ENCODE measurements at places on chromosomes 11 and 22. TPM values are rescaled to one million over a fixed set of nuclear protein-coding genes. Genes with fewer than 3 reads are reported as not detected.
A peak's percentile ranks its signal among the peaks of the same experiment; 100 is the strongest.

- no peak for DNase-seq
- no peak overlapping the region for H3K27ac ChIP-seq
- H3K36me3 ChIP-seq, result no peaks in the 10 kb centered on the region
- H3K4me3 ChIP-seq, result no peak overlapping the region
- H3K27me3 ChIP-seq, result no peaks in the 10 kb centered on the region
Observed at GRCh38 chr11:75333022-75333806, 18.2 kb downstream of the ARRB1 start.

- H3K27me3 ChIP-seq, result no peaks in the 10 kb centered on the region
- H3K27ac ChIP-seq, result no peak overlapping the region
- H3K4me3 ChIP-seq, result no peak overlapping the region
Observed at GRCh38 chr11:129699711-129700304, 115.8 kb upstream of the TMEM45B start.

DNA sequence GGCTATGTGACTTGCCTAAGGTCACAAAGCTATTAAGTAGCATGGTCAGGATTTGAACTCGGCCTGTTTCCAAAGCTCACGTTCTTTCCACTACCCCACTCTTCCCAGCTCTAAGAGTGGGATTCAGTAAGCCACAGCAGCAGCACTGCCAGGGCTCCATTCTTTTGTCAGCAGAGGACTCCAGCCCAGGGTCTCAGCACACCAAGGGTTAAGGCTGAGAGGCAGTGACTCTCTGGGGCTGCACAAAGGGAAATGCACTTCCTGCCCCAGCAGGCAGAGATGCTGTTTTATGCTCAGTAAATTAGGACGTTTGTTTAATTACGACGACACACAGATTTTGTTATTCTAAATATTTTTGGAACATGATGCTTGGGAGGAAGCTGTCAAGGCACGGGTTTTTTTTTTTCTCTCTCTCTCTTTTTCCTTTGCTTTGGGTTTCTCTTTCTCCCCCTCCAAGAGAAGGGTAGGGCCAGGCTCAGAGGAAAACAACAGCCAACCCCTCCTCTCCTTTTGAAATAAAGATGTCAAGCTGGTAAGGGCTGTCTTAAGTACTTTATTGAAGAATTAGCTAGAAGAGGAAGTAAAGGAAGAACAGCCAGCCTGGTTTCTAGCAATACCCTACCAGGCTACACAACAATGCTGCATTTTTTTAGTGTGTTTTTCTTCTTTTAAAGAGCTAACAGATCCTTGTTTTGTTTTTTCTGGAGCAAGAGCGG lies 2.8 kb downstream of the MYH9 start:
- H3K27me3 ChIP-seq, result no peaks in the 10 kb centered on the region
- peak overlapping the region; percentile 96 for H3K4me3 ChIP-seq
- peak overlapping the region; percentile 90 for H3K27ac ChIP-seq
- H3K36me3 ChIP-seq, result peaks cover 12% of the 10 kb centered on the region
- peaks cover 11% of the 10 kb centered on the region for H3K4me1 ChIP-seq
- DNase-seq, result peak; percentile 50

DNA sequence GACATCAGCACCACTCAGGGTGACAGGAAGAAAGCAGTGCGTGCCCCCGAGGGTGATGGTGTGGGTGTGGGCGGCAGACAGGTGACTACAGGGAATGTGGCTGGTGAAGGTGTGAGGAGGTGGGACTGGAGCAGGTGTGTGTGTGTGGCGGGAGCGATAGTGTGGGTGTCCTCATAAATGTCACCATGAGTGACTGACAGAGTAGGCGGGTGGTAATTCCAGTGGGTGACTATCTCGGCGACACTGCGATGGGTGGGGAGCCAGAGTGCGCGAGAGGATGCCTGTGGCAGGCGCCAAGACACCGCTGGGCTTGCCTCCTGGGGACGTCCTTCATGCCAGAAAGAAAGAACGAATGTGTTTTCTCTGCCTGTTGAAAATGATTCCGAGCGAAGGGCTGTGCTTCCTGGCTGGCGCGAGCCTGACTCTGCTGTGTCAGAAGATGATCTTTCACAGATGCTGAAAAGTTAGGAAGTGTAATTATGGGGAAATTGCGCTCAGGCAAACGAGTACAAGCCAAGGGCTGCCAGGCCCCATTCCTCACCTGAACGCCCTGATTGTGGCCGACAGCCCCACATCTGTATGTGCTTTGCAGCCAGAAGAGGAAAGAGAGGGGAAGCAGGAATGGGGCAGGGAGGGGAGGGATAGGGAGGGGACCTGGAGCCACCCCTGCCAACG lies 98.8 kb upstream of the CD82 start:
- H3K36me3 ChIP-seq, result no peaks in the 10 kb centered on the region
- peaks cover 3% of the 10 kb centered on the region for H3K27me3 ChIP-seq
- H3K4me3 ChIP-seq, result no peak overlapping the region
- no peak overlapping the region for H3K27ac ChIP-seq

DNA sequence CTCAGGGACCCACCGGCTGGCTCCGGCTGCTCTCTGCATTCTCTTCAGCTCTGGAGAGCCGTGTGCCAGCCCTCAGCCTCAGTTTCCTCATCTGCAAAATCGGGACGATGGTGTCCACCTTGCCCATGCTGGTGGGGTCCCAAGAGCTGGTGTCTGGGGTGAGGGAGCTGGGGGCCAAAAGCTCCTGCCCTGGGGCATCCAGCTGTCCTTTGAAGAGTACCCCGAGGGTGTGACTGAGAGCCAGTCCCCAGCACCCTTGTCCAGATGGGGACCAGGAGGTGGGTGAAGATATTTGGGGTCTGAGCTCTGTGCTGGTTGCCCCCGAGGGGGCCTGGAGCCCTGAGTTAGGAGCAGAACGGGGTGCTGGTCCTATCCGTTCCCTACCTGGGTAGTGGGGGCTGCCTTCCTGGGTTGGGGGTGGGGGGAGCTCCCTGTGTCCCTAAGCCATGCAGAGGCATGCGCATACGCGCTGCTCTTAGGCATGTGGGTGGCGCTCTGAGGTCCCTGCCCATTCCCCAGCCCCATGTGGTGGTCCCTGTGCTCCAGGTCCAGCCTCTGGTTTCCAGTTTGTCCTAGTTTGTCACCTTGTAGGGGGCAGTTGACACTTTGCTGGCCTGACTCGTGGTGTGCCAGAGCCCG lies 4.9 kb downstream of the LRP5 start:
- H3K27me3 ChIP-seq, result no peaks in the 10 kb centered on the region
- H3K4me1 ChIP-seq, result peaks cover 2% of the 10 kb centered on the region
- no peaks in the 10 kb centered on the region for H3K36me3 ChIP-seq
- H3K4me3 ChIP-seq, result no peak overlapping the region
- H3K27ac ChIP-seq, result no peak overlapping the region
- no peak for DNase-seq

DNA sequence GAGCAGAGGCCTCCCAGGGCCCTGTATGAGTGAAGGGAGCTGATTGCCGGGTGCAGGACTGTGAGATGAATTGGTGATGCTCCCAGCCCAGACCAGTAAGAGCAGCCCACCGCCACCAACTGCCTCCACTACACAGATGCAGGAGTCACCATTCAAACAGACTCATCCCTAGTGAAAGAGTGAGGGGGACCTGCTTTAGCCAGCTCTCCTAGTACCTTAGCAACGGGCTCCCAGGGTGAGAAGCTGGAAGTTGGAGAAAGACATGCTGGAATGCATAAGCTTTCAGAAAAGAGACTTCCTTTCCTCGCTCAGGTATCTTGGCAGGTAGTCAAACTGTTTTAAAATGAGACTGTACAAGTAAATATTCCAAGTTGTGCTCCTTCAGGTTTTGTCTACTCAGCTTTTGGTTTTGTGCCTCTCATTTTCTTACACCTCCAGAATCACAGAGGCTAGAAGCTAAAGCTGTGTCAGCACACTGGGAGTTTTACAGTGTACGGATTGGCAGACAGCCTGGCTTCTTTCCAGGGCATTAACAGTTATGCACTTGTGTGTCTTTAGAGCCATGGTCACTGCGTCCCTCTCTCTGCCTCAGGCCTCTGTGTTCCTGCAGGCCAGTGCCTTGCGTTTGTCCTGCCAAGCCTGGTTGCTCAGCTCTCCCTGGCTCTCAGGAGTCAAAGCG lies 146.2 kb downstream of the ATXN10 start:
- no peaks in the 10 kb centered on the region for H3K36me3 ChIP-seq
- no peaks in the 10 kb centered on the region for H3K4me1 ChIP-seq
- H3K27ac ChIP-seq, result no peak overlapping the region
- H3K4me3 ChIP-seq, result no peak overlapping the region

GRCh38 chr11:16781936-16782919 lies 43.8 kb downstream of the C11orf58 start:
- H3K4me1 ChIP-seq, result no peaks in the 10 kb centered on the region
- no peaks in the 10 kb centered on the region for H3K36me3 ChIP-seq
- no peak overlapping the region for H3K4me3 ChIP-seq
- H3K27ac ChIP-seq, result no peak overlapping the region

DNA sequence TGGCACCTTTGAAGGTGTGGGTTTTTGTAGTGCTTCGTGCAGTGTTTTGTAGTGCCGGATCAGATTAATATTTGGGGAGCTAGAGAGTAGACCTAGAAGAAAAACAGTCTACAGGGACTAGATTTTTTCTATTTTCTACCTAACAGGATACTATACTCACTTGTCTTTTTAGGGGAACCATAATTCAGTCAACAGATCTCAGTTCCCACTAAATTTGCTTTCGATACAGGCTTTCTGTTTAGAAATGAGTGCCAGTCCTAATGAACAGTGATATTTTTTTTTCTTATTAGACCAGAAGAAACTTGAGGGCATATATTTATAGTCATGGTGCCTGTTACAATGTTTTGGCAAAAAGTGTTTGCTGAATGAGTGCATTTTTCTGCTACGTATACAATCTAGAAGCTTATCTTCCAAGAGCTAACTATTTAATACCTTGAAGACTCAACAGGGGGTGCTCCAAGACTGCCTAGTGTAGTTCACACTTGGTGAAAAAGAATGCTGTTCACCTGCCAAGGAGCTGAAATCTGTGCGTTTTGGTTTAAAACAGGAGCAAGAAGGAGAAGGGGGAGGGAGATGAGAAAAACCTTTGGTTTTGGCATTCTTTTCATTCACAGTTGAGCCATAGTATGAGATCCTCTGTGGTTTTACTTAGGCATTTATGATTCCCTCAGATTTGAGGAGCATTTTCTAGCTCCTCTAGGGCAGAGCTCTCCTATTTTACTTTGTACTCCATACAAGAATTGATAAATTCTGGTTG lies 44.9 kb upstream of the VSTM5 start:
- H3K4me1 ChIP-seq, result no peaks in the 10 kb centered on the region
- H3K36me3 ChIP-seq, result no peaks in the 10 kb centered on the region
- no peak overlapping the region for H3K4me3 ChIP-seq
- peaks cover 5% of the 10 kb centered on the region for H3K27me3 ChIP-seq

GRCh38 chr11:128299132-128299726 lies 288.1 kb downstream of the ETS1 start:
- no peak for DNase-seq
- H3K36me3 ChIP-seq, result no peaks in the 10 kb centered on the region
- no peaks in the 10 kb centered on the region for H3K27me3 ChIP-seq
- H3K4me3 ChIP-seq, result no peak overlapping the region
- no peaks in the 10 kb centered on the region for H3K4me1 ChIP-seq

DNA sequence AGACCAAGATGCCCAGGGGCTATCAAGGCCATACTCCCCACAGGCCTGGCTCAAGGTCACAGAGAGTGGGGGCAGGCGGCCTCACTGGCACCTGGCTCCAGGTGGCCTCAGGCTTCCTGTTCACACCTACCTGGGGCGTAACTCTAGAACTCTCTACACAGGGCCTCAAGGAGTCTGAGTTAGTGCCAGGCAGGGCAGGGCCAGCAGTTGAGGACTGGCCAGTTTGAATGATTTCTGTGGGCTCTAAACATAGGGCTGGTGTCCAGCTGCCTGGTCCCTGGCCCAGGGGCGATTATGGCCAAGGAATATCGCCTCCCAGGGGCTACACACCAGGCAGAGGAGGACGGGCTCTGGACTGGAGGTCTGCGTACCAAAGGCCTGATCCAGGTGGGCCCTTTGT lies 79.2 kb downstream of the WNT7B start:
- H3K27ac ChIP-seq, result no peak overlapping the region
- no peak overlapping the region for H3K4me3 ChIP-seq
- H3K4me1 ChIP-seq, result peaks cover under 1% of the 10 kb centered on the region
- no peak for DNase-seq

GRCh38 chr11:121790430-121790829 lies 325.6 kb downstream of the BLID start:
- DNase-seq, result no peak
- no peaks in the 10 kb centered on the region for H3K36me3 ChIP-seq
- H3K27ac ChIP-seq, result no peak overlapping the region
- H3K4me1 ChIP-seq, result no peaks in the 10 kb centered on the region

- no peak overlapping the region for H3K27ac ChIP-seq
- no peak overlapping the region for H3K4me3 ChIP-seq
- H3K4me1 ChIP-seq, result no peaks in the 10 kb centered on the region
- no peaks in the 10 kb centered on the region for H3K36me3 ChIP-seq
- DNase-seq, result no peak
Observed at GRCh38 chr22:48054596-48054995, 1292.1 kb downstream of the TBC1D22A start.

DNA sequence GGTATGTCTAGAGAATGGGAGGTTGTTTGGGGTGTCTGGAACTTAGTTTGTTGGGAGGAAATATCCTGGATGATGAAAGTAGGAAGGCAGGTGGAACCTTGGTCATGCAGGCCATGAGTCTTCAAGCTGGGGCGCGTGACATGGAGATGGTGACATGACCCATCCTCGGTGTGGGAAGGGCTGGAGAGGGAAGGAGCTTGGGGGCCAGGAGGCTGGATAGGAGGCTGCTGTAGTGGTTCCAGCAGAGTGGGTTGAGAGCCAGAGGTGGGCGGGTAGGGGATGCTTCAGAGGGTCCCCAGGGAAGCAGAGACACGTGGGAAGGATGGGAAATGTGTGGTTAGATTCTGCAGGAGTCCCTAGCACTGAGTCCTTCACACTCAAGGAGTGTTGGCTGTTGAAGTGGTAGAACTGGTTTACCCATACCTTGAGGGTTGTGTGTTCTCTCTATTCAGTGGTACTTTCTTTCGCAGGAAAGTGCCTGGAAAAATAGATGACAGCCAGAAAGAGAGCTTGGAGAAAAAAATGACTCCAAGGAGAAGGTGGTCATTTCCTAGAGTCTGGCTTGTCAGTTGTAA lies 56.8 kb downstream of the LDLRAD3 start:
- no peak overlapping the region for H3K4me3 ChIP-seq
- H3K4me1 ChIP-seq, result no peaks in the 10 kb centered on the region
- H3K27me3 ChIP-seq, result no peaks in the 10 kb centered on the region
- no peaks in the 10 kb centered on the region for H3K36me3 ChIP-seq

ZNF214 gene
- 9.9 TPM for total RNA-seq

SERPIND1 gene
- not detected for total RNA-seq

CHID1 gene
- 49.6 TPM for total RNA-seq

FOLR2 gene
- total RNA-seq, result not detected

TNNI2 gene
- not detected for total RNA-seq
